ENCODE measurements at places on chromosomes 3 and 15.
A peak's percentile ranks its signal among the peaks of the same experiment; 100 is the strongest.

DNA sequence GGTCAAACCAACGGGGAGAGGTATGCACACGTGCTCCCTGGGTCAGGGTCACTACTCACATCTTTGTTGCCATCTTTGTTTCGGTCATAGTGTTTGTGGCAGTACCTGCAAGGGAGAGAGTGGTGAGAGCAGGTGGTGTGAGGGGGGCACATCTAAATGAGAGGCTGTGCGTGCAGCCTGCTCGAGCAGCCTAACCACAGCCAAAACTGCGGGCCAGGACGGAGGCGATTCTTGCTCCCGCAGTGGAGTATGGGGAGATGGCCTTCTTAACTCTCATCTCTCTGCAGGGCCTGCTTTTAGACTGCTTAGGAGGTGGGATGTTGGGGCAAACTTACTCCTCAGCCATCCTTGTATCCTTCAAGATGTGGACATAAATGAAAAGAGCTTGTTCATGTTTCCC lies 6.9 kb upstream of the PLA2G4F start:
- no peak for DNase-seq

DNA sequence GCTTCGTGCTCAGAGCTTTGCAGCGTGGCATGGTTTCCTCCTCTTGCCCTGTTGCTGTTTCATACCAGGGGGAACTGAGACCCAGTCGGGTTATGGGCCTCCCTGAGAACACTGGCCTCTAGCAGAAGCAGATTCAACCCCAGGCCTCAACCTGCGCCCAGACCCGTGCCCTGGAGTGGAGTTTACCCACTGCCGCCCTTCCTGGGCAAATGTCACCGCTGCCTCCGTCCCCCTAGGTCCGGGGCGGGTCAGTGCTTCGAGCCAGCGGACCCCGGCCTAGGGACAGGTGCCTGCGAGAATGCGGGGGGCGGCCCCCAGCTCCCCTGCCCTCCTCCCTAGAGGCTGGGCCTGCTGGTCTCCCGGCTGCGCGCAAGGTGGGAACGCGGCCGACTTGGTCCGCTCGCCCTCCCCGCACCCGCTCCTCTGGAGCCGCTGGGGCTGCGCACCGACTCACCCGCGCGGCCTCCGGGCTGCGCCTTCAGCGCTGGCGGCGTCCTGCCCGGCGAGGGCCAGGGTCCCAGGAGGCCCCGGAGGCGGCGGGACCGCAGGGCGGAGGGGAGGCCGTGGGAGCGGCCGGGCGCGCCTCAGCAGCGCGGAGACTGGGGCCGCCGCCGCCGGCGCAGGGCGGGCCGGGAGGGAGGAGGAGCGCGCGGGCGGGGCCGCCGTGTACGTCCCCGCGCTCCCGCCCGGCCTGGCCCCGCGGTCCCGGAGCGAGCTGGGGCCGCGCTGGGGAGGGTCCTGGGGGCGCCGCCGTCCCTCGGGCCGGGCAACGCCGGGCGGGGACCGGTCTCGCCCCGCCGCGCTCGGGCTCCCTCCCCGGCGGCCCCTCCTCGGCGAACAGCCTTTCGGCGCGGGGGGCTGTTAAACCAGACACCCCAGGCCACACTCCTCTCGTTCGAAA lies at the start of gene PIGZ:
Gene PIGZ (minus strand): TSS at position 601 of the 901 bp plus-strand sequence. CDS start 16,802 bp downstream, outside the sequence.
- peak; percentile 14 for DNase-seq

GRCh38 chr15:99131441-99132023 lies 26.7 kb downstream of the SYNM start:
- DNase-seq: no peak

DNA sequence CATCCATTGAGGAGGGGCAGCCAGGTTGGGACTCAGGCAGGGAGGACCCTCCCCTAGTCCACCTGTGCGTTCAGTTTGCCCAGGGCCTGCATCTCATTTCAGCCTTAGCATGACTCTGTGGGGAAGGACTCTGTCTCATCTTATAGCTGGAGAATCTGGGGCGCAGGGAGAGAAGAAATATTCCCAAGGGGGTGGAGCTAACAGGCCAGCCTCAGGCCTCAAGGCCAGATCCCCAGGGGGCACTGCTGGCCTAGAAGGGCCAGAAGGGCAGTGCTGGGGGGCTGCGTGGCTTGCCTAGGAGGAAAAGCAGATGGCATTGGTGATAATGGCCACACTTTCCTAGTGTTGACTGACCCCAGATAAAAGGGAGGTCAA lies 10.9 kb downstream of the AMOTL2 start:
- no peak for DNase-seq

GRCh38 chr3:106457281-106458180 lies 588.7 kb upstream of the CBLB start:
- DNase-seq: peak; percentile 18

GRCh38 chr15:69943637-69944036 lies 154.1 kb downstream of the TLE3 start:
- DNase-seq: no peak

- DNase-seq: no peak
Observed at GRCh38 chr15:68704496-68705021, 116.1 kb downstream of the ANP32A start.

DNA sequence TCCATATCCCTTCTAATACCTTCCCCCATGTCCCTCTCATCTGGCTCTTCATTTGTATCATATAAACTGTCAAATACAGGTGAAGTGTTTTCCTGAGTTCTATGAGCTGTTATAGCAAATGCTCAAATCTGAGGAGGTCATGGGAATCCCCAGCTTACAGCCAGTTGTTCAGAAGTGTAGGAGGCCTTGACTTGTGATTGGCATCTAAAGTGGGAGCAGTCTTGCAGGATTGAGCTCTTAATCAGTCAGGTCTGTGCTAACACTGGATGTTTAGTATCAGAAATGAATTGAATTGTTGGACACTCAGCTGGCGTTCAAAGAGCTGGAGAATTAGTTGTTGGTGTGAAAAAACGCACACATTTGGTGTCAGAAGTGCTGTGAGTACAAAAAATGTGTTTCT lies 65.0 kb downstream of the IFT57 start:
- no peak for DNase-seq
